ENCODE measurements at places on chromosomes 5 and 9.
A peak's percentile ranks its signal among the peaks of the same experiment; 100 is the strongest.

GRCh38 chr9:7130266-7130820, 372.6 kb downstream of the KDM4C start:
- DNase-seq = no peak

DNA sequence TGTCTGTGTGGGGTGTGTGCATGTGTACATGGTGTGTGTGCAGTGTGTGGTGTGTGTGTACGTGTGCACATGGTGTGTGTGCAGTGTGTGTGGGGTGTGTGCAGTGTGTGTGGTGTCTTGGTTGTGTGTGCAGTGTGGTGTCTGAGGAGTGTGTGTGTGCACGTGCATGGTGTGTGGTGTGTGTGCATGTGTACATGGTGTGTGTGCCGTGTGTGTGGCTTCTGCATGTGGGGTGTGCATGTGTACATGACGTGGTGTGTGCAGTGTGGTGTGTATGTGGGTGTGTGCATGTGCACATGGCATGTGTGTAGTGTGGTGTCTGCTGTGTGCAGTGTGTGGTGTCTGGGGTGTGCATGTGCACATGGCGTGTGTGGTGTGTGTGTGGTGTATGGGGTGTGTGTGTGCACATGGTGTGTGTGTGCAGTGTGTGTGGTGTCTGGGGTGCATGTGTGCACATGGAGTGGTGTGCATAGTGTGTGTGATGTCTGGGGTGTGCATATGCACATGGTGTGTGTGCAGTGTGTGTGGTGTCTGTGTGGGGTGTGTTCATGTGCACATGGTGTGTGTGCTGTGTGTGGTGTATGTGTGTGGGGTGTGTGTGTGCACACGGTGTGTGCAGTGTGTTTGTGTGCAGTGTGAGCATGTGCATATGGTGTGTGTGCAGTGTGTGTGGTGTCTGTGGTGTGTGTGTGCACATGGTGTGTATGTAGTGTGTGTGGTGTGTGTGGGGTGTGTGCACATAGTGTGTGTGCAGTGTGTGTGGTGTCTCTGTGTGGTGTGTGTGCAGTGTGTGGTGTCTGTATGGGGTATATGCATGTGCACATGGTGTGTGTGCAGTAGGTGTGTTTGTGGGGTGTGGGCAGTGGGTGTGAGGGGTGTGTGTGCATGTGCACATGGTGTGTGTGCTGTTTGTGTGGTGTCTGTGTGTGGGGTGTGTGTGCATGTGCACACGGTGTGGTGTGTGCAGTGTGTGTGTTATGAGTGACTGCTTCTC, 40.6 kb upstream of the ZNG1F start:
- no peak for DNase-seq

DNA sequence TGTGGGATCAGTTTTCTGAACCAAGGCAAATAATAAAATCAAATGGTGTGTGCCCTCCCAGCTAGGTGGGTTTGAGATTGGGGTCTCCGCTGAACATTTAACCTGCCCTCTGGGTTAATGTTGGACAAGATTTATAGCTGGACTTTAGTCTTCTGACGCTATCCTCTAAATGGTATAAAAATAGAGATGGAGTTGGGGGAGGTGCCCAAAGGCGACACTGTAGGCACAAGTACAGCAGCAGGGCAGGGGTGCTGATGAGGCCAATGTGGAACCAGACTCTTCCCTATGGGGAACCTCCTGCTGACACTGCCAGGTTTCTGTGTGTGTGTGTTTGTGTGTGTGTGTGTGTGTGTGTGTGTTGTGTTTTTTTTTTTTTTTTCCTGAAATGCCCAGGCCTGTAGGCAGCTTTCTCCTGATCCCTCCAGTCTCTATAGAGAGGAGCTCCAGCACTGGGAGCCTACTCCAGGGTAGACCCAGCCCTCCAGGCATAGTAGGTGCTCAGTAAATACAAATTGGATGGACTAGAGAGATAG, 37.9 kb downstream of the PCDH1 start:
- no peak for DNase-seq

DNA sequence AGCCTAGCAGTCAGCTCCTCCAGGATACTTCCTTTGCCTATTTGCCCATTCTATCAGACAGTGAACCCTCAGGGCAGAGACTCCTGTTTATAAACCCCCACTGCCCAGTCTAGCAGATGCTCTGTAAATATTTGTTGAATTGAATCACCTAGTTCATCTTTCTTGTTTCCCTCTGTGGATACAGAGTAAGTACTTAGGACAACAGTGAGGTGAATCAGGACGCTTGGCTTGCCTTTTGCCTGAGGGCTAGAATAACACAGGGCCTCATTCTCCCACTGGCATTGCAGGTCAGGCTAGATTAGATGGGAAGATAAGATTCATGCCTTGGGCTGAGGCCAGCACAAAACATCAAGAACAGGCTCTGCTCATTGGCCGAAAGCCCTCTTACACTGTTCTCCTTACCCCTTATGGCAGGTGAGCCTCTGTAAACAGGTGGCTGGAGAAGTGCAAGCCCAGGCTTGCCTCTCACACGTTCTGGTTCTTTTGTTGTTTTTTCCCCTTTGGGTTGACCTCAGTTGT, 22.2 kb downstream of the TNFSF8 start:
- no peak for DNase-seq

GRCh38 chr9:29456940-29457339, 1883.7 kb upstream of the C9orf72 start:
- DNase-seq = no peak

DNA sequence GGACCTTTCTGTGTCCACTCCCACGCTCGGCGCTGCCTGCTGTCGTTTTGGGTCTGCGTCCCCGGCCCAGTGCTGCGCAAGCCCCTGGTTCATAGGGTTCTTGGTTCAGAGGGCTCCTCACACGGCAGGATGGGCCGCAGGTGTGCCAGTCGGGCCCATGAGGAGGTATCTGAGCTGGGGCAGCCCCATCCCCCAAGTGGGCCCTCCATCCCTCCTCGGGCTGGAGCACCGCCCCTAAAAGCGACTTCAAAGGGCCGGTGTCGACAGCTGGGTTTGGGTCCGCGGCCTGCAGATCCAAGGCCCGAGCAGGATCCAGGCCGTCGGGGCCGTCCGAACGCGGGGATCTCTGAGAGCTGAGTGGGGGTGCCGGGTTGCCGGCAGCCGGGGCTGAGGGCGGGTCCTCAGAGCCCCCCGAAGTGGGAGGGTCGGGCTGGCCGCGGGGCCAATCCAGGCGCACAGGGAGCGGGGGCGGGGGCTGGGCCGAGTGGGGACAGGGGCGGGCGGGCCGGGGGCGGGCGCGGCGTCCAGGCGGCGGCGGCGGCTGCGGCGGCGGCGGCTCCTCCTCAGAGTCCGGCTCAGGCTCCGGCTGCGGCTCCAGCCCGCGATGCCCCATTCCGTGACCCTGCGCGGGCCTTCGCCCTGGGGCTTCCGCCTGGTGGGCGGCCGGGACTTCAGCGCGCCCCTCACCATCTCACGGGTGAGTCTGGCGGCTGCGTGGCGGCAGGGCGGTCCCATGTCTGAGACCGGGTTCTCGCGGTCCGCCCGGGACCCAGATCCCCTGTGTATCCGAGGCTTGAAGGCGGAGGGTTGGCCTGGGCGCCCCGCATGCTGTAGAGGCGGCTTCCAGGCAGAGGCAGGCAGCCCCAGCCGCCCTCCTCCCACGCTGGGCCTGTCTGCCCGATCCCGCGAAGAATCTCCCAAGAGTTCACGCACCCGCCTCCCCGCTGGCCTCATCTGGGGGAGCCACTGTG, at the start of gene PDLIM4:
Gene PDLIM4, plus strand, starts transcription at position 566 of the 971 bp plus-strand sequence. Its CDS starts 39 bp downstream, at position 605.
- DNase-seq = no peak

DNA sequence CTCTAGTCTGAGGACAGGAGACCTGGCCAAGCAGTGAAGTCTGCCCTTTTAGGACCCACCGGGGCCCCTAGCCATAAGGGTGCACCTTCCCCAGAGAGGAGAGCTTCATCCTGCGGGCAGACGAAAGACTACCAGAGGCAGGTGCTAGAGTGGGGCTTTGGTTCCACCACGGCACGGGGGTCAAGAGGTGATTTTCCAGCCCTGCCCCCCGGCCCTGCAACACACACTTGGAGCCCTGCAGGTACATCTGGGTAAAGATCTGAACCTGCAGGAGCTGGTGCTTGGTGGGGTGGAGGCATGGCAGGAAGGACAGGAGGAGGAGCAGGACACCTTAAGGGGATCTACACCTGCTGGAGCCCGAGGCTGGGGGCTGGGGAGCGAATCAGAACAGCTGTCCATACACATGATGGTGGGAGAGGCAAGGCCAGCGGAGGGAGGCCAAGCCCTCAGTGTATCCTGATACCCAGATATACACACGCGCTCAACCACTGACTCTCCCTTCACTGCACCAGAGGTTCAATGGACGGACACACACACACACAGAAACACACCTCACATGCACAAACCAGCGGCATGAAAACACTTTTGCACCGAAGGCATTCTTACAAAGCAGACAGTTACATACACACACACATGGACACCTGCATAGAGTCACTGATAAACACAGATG, 98.4 kb upstream of the MVB12B start:
- DNase-seq = no peak

GRCh38 chr9:116757030-116757429, 69.9 kb downstream of the TRIM32 start:
- DNase-seq = no peak

DNA sequence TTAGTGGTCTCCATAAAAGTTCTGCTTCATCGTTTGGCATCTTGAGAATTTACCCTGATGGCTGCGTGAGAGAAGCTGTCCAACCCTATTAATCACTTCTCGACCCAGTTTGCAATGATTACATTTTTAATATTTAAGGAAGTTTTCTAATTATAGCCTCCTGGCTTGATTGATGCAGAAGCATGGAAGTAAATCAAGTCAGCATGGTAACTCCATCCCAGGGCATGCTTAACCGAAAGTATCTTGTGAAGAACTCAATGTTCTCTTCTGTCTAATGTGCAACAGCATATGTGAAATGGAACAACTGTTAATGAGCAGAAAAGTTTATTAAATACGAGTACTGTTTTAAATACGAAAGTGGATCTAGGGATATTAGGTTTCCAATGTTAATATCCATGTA, 278.9 kb upstream of the CD180 start:
- DNase-seq = no peak

DNA sequence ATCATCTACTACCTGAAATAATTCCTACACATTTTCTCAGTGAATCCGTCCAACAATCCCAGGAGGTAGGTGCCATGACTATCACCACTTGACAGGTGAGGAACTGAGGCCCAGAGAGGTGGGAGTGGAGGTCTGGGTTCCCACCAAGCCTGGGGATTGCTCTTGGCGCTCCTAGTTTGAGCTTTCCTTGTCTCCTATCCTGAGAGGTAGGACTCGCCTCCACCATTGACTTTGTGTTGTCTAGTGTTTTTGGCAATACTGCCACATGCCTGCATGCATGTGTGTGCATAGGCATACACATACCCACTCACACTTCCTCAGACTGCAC, 6.3 kb upstream of the NTNG2 start:
- no peak for DNase-seq

DNA sequence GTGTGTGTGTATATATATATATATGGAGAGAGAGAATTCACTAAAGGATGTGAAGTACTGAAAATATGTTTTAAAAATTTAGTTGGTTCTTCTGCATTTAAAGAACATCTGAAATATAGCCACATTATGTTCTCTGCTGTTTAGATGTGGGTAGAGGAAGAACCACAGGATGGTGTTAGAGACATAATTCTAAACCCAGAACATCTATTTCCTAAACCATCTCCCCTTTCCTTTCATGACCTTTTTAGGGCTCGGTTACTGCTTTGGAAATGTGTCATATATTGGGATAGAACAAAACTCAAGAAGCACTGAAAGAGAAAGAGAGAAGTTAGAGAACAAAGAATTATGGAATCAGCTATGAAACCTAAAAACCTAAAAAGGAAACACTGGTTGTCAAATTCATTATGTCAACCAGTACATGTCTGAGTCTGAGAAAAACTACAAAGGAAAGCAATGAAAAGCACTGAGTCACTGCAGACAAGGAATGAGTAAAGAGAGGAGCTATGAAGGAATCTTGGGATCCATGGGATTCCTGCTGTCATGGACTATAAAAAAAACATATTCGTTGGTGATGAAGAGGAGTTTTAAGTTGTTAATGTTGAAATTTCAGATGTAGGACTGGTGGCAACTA, 28.4 kb downstream of the SLC12A2 start:
- no peak for DNase-seq

- no peak for DNase-seq
Measured at GRCh38 chr5:3329427-3329826, 266.2 kb upstream of the IRX1 start.

GRCh38 chr5:171311322-171312077, 2.5 kb downstream of the TLX3 start:
- DNase-seq = no peak

GRCh38 chr9:130237763-130238524, 27.6 kb upstream of the HMCN2 start:
- DNase-seq = no peak

DNA sequence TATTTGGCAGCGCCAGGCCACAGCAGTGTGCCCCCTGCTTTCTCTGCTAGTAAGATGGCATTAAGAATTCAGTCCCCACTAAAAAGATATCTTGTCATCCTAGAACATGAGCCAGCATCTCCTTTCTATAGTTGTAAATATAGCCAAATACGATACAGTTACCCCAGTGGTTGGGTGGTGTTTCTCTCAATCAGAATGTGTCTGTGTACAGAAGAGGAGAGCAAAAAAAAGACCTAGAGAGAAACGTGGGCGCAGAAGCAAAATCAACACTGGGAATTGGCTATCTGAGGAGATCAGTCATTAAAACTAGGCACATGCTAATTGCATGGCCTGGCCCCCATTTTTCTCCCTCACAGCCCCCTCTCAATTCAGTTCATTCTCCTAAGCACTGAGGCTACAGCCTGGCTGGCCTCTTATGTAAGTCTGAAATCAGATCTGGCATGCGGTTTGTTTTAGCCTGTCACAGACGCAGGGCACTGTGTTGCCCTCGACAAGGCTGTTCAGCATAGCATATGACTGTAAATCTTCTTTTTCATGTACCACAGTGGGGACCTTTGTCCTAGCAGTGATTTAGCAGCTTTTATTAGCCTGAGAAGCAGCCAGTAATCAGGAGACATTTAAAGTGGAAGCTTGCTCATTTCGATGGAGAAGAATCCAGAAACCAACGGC, 57.8 kb downstream of the RORB start:
- no peak for DNase-seq

GRCh38 chr9:135890190-135891026, 16.9 kb downstream of the CAMSAP1 start:
- DNase-seq = no peak

- DNase-seq = peak; percentile 83
Measured at GRCh38 chr9:101311758-101312420, 72.9 kb downstream of the BAAT start.

GRCh38 chr9:99601571-99602111, 220.0 kb upstream of the NR4A3 start:
- DNase-seq = no peak

DNA sequence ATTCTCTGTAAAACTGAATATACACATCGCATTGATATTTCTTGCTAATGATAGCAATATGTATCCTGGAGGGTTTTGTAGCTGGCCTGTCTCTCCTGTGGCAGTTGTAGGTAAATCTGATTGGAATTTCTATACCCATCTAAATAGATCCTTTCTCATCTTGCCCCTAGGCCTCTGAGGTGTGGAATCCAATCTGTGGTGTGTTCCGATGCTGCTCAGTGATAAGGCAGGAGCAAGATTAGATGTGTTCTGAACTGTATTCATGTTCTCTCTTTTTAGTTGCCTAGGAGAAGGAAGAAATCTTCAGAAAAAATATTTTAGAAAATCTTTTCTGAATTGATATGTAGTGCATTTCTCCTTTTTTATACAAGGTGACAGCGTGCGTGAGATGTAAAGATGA, 507.5 kb downstream of the NR2F1-AS1 start:
- no peak for DNase-seq
